ENCODE measurements at places on chromosomes 11 and 22. TPM values are rescaled to one million over a fixed set of nuclear protein-coding genes. Genes with fewer than 3 reads are reported as not detected.
A peak's percentile ranks its signal among the peaks of the same experiment; 100 is the strongest.

ESAM gene
- total RNA-seq: 6.1 TPM

SLC22A9 gene
- not detected for total RNA-seq

SLC16A8 gene
- total RNA-seq: not detected

OR5P2 gene
- not detected for total RNA-seq

MAP6 gene
- total RNA-seq: not detected

APOBEC3F gene
- total RNA-seq: 11.1 TPM

ANGPTL5 gene
- total RNA-seq: not detected

OR9I1 gene
- not detected for total RNA-seq

DNA sequence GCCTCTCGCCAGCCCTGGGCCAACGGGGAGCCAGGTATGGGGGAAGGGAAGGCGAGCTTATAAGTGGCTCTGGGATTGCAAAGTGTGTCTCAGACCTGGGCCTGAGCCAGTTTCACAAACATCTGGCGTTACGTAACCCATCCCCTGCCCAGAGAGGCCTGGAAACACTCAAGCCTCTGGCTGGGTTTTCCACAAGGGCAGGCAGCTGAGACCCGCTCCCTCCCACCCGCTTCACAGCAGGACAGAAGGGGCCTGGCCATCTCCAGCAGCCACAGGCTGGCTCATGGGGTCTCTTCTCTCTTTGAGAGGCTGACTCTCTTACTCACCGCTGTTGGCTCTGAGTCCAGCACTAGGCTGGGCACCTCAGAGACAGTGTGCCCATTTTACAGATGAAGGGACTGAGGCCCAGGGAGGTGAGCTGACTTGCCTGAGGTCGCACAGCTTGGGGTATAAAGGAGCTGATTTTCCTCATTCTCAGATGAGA, 44.5 kb downstream of the TRIOBP start:
- DNase-seq: no peak
- H3K27ac ChIP-seq: no peak overlapping the region
- no peaks in the 10 kb centered on the region for H3K27me3 ChIP-seq
- no peaks in the 10 kb centered on the region for H3K36me3 ChIP-seq

DNA sequence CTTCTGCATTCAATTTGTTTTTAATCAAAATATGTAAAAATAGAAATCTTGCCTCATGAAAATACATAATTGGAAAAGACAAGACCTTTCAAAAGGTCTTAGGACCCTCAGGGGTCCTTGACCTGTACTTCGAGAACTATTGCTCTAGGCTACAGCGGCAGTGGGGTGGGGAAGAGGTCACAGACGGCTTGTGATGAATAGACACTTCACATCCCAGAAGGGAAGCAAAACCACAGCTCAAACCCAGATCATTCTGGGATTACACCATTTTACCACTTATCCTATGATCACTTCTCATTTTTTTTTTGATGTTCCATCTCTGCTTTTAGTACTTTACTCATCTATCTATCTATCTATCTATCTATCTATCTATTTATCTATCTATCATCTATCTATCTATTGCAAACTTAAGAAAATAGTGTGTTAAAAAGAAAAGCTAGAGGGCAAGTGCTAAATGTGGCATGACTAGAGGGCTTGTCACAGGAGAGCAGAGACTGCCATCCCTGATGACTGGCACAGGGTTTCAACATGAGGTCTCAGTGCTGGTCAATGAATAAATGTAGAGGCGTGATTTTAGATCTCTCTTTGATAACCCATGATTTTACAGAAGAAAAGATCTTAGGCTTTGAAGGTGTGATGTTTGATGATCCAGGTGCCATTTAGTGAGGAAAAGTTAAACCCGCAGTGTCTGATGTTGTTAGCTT, 37.1 kb downstream of the RNF141 start:
- H3K27ac ChIP-seq: no peak overlapping the region
- no peak for DNase-seq
- H3K36me3 ChIP-seq: peaks cover 3% of the 10 kb centered on the region
- no peak overlapping the region for H3K4me3 ChIP-seq

- H3K27me3 ChIP-seq: no peaks in the 10 kb centered on the region
- peak overlapping the region; percentile 95 for H3K4me3 ChIP-seq
- no peak for DNase-seq
- H3K36me3 ChIP-seq: no peaks in the 10 kb centered on the region
- peaks cover 30% of the 10 kb centered on the region for H3K4me1 ChIP-seq
These were observed 759 bp upstream of the PEX16 start for GRCh38 chr11:45918331-45918941.

DNA sequence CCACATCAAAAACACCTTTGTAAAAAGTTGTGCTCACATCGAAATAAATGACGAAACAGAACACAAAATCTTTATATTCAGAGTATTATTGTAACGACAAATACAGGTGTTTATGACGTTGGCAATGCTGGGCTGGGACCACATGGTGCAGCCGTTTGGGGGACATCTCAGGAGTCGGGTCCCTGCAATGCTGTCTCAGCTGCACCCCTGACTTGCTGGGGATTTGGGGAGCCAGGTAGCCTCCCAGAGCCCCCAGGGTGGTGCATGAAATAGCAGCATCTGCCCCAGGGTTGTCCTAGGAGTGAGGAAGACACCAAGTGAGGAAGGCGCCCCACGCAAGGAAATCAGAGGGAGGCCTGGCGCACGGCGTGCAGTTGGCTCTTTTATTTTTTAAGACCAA, 1526.8 kb downstream of the BRD1 start:
- H3K27ac ChIP-seq: no peak overlapping the region
- no peak for DNase-seq
- H3K4me3 ChIP-seq: no peak overlapping the region
- no peaks in the 10 kb centered on the region for H3K36me3 ChIP-seq

- no peak overlapping the region for H3K27ac ChIP-seq
- DNase-seq: no peak
- H3K4me1 ChIP-seq: no peaks in the 10 kb centered on the region
- H3K4me3 ChIP-seq: no peak overlapping the region
- H3K27me3 ChIP-seq: peaks cover 45% of the 10 kb centered on the region
These were observed 1.0 kb downstream of the APLNR start for GRCh38 chr11:57235761-57236703.

DNA sequence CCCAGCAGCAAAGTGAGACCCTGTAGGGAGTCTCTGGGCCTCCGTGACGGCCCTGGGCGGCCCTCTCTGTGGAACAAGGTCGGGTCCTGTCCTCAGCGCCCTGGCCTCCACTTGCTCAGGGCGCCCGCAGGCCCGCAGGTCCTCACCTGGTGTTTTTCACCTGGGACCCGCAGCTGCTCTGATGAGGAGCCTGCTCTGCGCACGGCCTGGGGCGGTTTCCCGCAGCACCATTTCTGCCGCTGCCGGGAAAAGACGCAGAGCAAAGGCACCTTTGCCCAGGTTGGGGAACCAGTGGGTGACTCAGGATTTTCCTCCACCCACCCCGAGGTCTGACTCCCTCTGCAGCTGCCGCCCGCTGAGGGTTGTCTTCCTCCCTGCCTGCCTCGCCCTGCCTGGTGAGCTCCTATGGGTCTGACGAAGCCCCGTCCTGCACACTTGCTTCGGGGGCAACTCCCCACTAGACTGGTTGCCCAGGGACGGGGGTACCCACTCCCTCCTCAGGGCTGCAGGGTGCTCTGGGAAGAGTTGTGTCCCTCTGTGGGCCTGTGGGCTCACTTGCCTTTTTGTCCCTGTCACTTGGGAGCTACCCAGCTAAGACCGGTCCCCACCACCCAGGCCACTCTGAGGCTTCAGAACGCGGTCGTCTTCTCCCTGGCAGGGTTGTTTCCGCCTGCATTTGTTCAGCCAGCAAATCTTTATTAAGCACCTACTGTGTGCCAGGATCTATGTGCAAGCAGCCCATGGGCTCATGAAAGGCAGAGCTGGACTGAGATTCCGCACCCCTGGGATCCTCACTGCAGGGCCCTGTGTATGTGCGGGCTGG, 89.5 kb downstream of the KCNQ1 start:
- no peaks in the 10 kb centered on the region for H3K27me3 ChIP-seq
- no peaks in the 10 kb centered on the region for H3K36me3 ChIP-seq

- no peaks in the 10 kb centered on the region for H3K36me3 ChIP-seq
- H3K27ac ChIP-seq: no peak overlapping the region
- H3K27me3 ChIP-seq: no peaks in the 10 kb centered on the region
- H3K4me3 ChIP-seq: no peak overlapping the region
- H3K4me1 ChIP-seq: no peaks in the 10 kb centered on the region
These were observed 13.9 kb downstream of the APOL2 start for GRCh38 chr22:36225333-36225922.

GRCh38 chr22:21856868-21857267, 10.6 kb downstream of the MAPK1 start:
- no peaks in the 10 kb centered on the region for H3K27me3 ChIP-seq
- H3K36me3 ChIP-seq: no peaks in the 10 kb centered on the region
- H3K4me1 ChIP-seq: no peaks in the 10 kb centered on the region

GRCh38 chr11:94140154-94140655, 11.6 kb downstream of the PANX1 start:
- no peak overlapping the region for H3K4me3 ChIP-seq
- no peaks in the 10 kb centered on the region for H3K27me3 ChIP-seq
- H3K27ac ChIP-seq: no peak overlapping the region
- DNase-seq: no peak

DNA sequence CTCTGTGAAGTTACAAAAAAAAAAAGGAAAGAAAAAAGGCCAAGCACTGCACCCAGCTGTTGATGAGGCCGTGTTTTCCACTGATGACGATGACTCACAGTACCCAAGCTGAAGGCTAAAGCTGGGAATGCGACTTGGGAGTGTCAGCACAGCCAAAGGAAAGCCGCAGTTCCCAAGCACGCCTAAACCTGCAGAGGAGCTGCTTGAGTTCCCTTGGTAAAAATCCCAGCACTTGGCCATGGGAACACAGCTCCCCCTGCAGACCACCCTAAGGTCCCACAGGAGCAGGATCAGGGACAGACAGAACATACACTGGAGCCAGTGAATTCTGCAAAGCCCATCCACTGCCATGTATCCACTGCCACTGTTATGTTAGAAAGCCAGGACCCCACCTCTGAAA, 39.9 kb downstream of the SERGEF start:
- peak; percentile 60 for DNase-seq
- no peaks in the 10 kb centered on the region for H3K4me1 ChIP-seq
- H3K4me3 ChIP-seq: no peak overlapping the region
- no peak overlapping the region for H3K27ac ChIP-seq

- H3K4me3 ChIP-seq: peak within 1 kb of the TSS; percentile 61
- no peaks in the 10 kb centered on the region for H3K27me3 ChIP-seq
- peak; percentile 78 for DNase-seq
- H3K36me3 ChIP-seq: peaks cover 21% of the 10 kb centered on the region
- peak within 1 kb of the TSS; percentile 84 for H3K27ac ChIP-seq
These were observed at the start of gene CBX6 for GRCh38 chr22:38872172-38872830. Gene CBX6 (minus strand): TSS chr22:38872216. CDS start chr22:38872190, 26 bp downstream.

DNA sequence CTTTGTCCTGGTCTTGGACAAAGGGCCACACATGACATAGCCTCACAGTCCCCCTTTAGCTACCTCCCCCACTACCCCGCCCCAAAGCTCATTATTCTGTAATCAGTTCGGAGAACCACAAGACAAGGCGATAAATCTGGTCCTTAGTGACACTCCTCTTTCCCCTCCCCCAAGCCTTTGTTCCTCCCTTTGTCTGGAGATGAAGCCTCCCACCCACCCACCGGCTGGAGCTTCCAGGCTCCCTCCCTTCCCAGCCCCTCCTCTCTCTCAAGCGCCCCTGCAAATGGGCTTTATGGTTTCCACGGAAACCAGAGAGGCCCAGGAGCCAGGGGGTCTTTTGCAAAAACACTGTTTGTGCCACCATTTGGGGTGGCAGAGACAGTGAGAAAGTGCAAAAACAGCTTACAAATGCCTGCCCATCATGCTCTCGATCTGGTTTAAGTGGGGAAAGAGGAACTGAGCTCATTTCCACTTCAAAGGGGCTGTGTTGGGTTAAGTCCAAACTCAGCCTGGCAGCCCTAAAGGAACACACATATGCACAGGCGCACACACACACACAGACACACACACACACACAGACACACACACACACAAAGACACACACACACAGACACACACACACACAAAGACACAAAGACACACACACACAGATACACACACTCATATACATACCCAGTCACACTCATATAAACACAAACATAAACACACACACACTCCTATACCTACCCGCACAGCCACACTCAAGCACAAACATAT, 23.5 kb downstream of the APLNR start:
- peaks cover 5% of the 10 kb centered on the region for H3K27me3 ChIP-seq
- no peak overlapping the region for H3K4me3 ChIP-seq
- H3K27ac ChIP-seq: no peak overlapping the region
- no peaks in the 10 kb centered on the region for H3K36me3 ChIP-seq
- no peaks in the 10 kb centered on the region for H3K4me1 ChIP-seq

DNA sequence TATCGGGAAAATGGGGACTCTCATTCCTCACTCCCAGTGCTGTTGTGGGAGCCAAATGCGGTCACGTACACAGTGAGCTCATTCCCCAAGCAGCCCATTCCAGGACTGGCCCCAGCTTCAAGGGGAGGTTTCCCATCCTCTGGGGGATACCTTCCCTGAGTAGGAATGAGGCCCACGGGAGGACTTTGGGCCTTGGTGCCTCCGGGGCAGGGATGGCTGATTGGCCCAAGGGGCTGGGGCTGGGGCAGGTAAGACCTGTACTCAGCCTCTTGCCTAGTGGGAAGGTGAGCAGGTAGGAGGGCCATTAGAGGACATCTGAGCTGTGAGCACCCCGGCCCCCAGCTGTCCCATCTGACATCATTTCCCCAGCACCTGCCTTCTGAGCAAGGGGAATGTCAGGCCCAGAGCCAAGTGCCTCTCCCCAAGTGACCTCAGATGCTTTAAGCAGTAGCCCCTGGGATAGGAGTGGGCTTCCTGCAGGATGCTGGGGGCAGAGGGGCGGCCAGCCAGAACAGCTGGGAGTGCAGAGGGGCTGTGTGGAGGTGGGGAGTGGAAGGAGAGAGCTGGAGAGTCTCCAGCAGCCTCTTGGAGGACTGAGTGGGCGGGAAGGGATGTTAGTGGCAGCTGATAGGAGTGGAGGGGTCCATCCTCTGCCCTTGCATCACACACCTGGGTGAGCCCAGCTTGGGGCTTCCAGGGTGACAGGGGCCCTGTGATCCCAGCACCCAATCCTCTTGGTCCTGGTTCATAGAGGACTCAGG, 58.4 kb downstream of the CD82 start:
- no peak overlapping the region for H3K4me3 ChIP-seq
- no peak overlapping the region for H3K27ac ChIP-seq
- no peaks in the 10 kb centered on the region for H3K36me3 ChIP-seq
- DNase-seq: no peak
- peaks cover 11% of the 10 kb centered on the region for H3K4me1 ChIP-seq
